ENCODE measurements at places on chromosomes 5 and 9.

- no peak for DNase-seq
Observed at GRCh38 chr9:7316166-7316795, 483.3 kb downstream of the DMAC1 start.

DNA sequence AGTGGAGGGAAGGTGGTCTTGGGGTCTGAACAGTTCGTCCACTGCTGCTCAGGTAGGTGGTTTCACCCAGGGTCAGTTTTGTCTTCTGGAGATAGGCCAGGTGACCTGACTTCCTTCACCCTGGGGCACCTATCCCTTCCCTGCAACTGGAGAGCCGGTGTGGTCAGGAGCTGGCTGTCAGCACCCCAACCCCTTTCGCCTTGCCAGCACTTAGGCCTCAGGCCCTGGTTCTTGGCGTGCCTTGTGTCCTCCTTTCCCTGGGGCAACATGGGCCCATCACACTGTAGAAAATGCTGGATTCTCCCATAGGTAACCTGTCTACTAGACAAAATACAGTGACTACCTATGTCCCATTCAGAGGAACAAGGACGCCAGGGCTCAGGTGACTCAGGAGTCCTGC is 13.1 kb downstream of the PROP1 start:
- no peak for DNase-seq

DNA sequence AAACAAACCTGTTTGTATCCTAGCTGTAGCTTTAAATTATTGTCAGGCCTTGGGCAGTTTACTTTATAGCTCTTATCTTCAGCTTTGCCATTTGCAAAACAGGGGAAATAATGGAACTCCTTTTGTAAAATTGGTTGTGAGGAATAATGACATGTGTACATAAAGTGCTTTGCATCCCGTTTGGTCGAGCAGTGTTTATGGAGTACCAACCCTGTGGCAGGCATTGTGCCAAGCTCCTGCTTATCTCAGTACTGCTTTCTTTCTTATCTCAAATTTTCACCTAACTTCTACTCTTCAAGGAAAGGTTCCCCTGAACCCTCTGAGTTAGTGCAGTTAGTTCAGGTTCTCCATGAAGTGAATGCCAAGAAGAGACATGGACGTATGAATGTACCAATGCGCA is 9.4 kb upstream of the TENT2 start:
- DNase-seq, result no peak

DNA sequence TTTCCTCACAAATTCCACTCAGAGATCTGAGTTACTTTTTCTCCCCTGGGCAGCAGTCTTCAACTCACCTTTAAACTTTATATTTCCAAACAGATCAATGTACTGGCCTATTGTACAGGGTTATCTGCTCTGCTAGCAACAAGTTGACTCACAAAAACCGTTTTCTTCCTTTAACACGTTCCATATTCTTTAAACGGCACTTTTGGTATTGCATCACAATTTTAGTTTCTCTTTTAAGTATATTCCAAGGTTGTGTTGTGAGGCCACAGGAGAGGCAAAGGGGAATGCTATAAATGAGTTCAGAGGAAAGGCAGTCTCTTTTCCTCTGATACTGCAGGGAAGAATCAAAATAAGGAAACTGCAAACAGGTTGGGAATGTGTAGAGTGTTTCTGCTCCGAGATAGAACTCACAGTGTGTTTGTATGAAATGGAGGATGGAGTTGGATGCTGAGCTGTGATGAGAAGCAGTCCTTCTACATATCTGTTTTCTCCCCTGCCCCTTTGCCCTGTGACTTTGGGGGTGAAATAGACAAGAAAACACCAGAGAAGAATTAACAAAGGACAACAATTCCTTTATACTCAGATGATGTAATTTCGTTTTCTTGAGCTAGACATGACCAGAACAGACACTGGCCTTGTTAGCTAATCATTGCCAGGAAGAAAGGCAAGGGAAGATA is 9.9 kb upstream of the ALDOB start:
- DNase-seq, result no peak

- no peak for DNase-seq
Observed at GRCh38 chr9:129416821-129417539, 203.9 kb downstream of the C9orf50 start.

DNA sequence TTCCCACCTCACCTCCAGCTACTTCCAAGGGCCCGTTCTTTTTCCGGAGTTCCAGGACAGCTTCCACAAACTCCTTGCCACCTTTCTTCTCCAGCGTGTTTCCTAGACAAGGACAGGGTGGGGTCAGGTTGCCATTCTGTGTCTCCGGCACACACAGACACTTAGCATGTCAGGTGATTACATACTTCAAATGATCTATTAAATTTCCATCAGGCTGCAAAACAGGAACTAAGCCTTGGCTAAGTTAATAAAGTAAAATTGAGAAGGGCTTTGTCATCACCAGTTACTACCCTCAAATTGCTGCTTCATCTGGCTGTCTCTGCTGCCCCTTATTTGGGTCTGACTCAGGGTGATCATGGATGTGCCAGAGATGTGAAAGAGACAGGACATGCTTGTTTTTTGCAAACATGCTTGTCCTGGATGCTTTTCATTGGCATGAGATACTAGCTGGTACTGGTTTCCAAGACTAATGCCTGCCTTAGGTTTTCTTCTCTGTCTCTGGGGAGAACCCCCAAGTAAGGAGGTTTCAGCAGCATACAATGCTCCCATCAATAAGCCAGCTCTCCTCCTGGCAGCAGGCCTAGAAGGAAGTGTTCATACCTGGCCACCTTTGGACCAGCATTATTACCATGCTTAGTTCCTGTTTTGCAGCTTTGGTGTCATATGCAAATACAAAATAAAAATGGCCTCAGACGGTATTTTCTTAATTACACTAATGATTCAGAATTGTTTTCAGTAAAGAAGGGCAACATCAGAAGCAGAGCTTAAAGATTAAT is 52.9 kb downstream of the MACROH2A1 start:
- no peak for DNase-seq

- no peak for DNase-seq
Observed at GRCh38 chr5:137032929-137033328, 466.2 kb downstream of the SPOCK1 start.

GRCh38 chr5:96227957-96228356 is 205.1 kb downstream of the PCSK1 start:
- no peak for DNase-seq

DNA sequence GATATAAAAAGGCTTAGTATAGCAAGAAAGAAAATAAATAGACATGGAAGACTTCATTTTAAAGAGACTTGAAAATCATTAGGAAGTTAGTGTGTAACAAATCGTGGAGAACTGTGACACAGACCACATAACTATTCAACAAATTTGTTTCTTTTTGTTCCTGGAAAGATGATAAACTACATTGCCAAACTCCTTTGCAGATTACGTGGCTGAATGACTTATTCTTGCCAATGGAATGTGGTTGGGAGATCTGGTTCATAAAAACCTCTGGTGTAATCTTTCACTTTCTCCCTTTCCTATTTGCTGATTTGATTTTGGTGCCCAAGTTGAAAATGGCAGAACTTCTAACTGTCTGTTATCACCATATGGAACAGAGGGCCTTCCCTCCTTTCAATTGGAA is 328.9 kb upstream of the MEF2C start:
- peak; percentile 56 for DNase-seq

GRCh38 chr5:60699288-60699608 is 718 bp downstream of the DEPDC1B start:
- no peak for DNase-seq

DNA sequence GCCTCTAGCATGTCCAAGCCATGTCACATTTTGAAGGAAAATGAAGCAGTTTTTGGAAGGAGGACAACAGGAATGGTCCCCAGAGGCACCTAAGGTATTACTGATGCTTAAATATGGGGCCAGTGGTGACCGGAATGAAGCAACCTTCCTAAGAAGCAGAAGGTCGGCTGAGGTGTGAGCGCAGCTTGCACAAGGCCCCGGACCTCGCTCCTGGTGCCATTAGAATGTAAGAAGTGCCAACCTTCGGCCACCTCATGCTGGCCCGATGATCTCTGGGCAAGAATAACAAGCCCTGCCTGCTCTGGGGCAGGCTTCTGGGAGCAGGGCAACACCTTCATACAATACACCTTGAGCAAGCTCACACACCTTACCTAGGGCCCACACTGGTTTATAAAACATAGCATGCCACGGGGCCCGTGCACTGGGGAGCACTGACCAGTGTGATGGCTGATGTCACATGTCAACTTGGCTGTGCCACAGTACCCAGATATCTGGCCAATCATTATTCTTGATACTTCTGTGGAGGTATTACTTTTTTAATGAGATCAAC is 21.9 kb downstream of the SEMA4D start:
- no peak for DNase-seq

DNA sequence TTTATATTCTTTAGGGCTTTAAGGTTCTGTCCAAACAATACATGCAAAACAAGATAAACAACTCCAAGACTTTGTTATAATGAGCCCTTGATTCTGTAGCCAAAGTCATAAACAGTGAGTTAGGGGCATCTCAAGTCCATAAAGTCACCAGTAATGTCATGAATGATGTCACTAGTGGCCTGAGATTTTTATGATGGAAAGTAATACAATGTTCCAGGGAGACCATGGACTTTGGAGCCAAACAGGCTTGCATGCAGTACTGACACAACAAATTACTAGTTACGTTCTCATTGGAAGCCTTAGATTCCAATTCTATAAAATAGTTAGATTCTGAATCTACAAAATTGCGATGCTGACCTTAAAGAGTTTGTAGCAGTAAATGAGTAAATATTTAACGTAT is 280.0 kb downstream of the HINT1 start:
- no peak for DNase-seq

DNA sequence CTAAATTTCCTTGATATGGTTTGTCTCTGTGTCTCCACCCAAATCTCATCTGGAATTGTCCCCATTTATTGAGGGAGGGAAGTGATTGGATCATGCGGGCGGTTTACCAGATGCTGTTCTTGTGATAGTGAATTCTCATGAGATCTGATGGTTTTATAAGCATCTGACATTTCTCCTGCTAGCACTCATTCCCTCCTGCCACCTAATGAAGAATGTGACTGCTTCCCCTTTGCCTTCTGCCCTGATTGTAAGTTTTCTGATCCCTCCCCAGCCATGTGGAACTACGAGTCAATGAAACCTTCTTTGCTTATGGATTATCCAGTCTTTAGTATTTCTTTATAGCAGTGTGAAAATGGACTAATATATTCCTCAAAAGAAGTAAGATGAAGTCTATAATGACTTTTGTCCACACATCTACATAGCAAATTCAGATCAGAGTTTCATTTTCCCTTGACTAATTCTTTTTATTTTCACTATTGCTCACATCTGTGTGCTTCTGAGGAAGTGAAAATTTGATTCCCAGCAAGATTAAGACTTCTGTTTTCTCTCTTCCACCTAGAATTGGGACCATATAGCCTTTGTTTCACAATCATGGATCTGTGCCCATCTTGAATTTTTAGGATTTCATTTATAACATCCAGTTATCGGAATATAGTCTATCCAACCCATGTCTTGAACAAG is 393.5 kb downstream of the DMAC1 start:
- DNase-seq, result no peak

GRCh38 chr5:96278981-96279380 is 154.1 kb downstream of the PCSK1 start:
- no peak for DNase-seq

GRCh38 chr5:126394211-126394788 is 28.9 kb upstream of the GRAMD2B start:
- no peak for DNase-seq

DNA sequence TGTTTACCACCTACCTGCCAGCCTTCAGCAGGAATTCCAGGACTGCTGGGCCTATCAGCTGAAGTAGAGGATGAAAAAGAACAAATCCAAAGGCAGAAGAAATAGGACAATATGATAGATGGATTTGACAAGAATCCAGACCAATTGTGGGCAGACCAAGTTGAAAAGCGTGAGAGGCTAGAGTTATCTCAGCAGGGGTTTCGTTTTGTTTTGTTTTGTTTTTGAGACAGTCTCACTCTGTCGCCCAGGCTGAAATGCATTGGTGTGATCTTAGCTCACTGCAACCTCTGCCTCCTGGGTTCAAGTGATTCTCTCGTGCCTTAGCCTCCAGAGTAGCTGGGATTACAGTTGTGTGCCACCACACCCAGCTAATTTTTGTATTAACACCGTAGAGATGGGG is 113.2 kb downstream of the PALM2AKAP2 start:
- no peak for DNase-seq

GRCh38 chr5:149503006-149503405 is 48.2 kb downstream of the CSNK1A1 start:
- no peak for DNase-seq

DNA sequence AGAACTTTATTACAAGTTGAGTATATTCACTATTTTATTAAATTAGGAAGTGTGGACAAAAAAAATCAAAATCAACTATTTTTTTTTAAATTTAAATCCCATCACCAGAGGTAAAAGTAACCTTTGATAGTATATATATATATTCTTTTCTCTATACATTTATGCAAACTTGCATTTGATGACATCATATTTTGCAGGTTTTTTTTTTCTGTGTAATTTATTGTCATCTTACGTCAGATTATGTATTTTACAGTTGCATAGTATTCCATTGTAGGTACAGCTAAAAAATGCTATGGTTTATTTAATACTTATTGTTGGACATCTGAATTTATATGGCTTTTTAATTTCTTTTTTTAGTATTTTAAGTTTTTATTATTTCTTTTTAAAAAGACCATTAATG is 25.5 kb downstream of the APC start:
- no peak for DNase-seq

DNA sequence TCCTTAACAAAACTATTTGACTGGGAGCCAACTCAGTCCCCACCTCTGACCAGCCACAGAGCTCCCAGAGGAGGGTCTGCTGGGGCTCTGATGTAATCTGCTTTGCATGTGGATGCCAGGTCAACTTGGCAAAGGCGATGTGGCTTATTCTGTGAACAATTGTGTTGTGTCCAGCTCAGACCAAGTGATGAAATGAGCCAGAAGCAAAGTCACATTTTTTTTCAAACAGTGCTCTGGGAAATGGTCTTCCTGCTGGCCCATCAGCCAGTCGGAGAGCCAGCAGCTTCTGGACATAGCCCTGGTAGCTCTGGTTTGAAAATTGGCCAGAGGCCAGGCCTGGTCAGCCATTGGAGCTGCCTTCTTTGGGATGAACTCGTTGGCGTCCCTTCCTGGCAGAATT is 86.5 kb downstream of the ANGPTL2 start:
- no peak for DNase-seq

GRCh38 chr9:124671861-124672260 is 99.2 kb downstream of the NR6A1 start:
- DNase-seq, result no peak

DNA sequence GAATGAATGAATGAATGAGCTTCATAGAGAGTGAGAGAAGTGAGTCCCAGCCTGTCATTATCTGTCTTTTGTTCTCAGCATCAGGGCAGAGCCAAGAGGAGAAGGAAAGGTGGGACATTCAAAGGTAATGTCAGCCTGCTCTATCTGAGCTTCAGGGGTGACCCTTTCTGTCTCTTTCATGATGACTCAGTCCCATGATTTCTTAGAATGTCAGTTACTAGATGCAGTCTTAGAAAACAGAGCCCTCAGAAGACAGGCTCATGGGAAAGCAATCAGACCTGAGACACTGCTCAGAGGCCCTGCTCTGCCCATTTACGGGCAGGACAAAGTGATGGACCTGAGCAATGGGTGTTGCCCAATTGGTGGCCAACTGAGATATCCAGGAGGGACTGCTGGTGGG is 1.1 kb downstream of the SPATA31D1 start:
- no peak for DNase-seq

- DNase-seq, result peak; percentile 23
Observed at GRCh38 chr5:36397901-36398536, 96.3 kb upstream of the RANBP3L start.
